ENCODE measurements at places on chromosomes 3 and 15. TPM values are rescaled to one million over a fixed set of nuclear protein-coding genes. Genes with fewer than 3 reads are reported as not detected.

AGBL1 gene
- total RNA-seq = not detected

HTR3E gene
- not detected for total RNA-seq

GOLGA6L10 gene
- 0.94 TPM for total RNA-seq

C3orf49 gene
- not detected for total RNA-seq

MELTF gene
- total RNA-seq = 14.2 TPM

ADAMTS9 gene
- total RNA-seq = 31.2 TPM

GALNT15 gene
- 1.2 TPM for total RNA-seq

DNAH12 gene
- total RNA-seq = under 0.01 TPM

ANKDD1A gene
- 2.7 TPM for total RNA-seq

LMAN1L gene
- total RNA-seq = not detected

CHRNA7 gene
- 1.8 TPM for total RNA-seq

SCG5 gene
- 0.09 TPM for total RNA-seq

ECE2 gene
- total RNA-seq = not detected

SLC9C1 gene
- total RNA-seq = 0.09 TPM

CLN6 gene
- 11.1 TPM for total RNA-seq

PLCH1 gene
- 0.09 TPM for total RNA-seq

TIMP4 gene
- total RNA-seq = 0.09 TPM

CDHR4 gene
- not detected for total RNA-seq

SLC25A26 gene
- 19.5 TPM for total RNA-seq

CLDN18 gene
- not detected for total RNA-seq

EHHADH gene
- 2.1 TPM for total RNA-seq

GLT8D1 gene
- 60.3 TPM for total RNA-seq

FRMD4B gene
- total RNA-seq = 107 TPM

HTD2 gene
- 3.8 TPM for total RNA-seq

SLC24A5 gene
- total RNA-seq = not detected

IL17RD gene
- total RNA-seq = 0.90 TPM

All from endothelial cell of coronary artery (primary cell).